T follicular helper cell (primary cell): ENCODE measurements at places on chromosomes 12 and 14.

DNA sequence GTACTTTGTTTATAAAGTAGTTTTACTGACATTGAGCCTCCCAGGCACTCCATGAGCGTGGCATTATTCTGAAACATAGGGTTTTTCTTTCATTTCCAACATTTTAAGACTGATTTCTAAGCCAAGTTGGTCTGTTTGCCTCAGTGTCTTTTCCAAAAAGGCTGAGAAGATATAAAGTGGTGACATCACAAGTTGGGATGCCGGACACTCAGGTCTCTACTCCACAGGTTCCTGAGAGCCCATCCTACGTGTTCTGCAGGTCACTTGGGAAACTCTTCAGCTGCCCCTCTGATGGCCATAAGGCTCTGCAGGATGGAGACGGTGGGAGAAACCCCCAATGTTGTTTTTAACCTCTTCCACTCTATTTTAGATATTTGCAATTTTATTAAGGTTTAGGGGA, 6.0 kb downstream of the RFX4 start:
- no peak for DNase-seq

DNA sequence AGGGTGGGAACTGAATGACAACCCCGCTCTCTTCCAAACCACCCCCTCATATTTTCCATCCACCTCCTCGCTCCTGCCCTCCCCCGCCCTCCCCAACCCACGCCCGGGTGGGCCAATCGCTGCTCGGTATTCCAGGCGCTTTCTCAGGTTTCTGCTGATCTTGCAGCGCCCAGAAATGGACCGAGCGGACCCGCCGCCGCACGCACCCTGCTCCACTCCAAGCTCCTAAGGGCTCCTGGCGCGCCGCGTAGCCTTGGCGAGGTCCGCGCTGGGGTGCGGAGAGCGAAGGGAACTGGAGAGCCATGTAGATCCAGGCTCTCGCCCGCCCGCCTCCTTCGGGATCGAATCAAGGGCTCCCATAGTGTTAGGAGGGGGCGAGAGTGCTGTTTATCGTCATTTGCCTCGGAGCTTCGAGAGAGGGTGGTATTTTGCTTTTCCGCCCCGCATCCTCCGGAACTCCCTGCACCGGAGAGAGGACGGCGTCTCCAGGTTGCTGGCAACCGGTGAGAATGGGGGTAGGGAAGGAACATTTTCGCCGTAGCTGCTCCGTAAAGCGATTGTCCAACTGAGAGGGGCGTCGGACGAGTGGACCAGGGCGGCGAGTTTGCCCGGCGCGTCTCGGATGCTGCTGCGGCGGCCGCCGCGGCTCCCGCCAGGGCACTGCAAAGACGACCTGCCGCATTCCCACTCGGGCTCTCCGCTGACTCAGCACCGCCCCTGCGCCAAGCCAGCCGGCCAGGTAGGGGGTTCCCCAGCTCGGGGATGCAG, at the start of gene KCNA1:
KCNA1 (plus strand) TSS at position 172 of the 768 bp plus-strand sequence. CDS start 1,474 bp downstream, outside the sequence.
- DNase-seq, result no peak

DNA sequence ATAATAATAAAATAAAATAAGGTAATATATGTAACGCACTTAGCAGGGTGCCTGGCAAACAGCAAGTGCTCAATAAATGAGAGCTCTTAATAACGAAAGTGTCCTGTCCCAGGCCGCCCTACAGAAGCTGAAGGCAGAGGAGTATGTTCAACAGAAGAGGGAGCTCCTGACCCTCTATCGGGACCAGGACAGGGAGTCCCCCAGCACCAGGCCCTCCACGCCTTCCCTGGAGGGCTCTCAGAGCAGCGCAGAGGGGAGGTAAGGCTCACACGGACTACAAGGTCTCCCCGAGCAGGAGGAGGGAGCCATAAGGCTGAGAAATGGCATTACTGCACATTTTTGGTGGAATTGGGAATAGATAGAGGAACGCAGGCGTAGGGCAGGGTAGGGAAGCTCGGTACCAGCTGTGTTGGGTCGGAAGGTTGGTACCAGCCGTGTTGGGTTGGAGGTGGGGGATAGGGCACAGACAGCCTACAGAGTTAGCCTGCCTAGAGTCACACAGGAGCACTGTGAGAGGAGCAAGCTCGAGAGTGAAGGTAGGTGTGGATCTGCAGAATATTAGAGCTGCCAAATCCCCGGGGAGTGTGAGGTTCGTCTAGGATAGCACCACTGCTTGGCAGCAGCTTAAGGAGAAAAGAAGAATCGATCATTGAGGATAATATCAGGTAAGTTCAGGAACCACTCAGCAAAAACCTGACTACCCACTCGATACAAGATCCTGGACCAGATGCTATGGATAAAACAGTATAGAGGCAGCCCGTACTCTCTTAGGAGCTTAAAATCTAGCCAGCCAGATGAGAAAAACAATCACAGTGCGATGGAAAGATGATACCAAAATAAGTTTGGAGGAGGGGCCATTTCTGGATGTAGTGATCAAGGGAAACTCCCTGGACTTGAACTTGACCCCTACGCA, 15.3 kb downstream of the TNFRSF1A start:
- DNase-seq, result no peak

GRCh38 chr12:3542911-3543310, 51.9 kb downstream of the PRMT8 start:
- DNase-seq, result no peak

- no peak for DNase-seq
Measured at GRCh38 chr12:82832096-82832495, 145.4 kb downstream of the TMTC2 start.

DNA sequence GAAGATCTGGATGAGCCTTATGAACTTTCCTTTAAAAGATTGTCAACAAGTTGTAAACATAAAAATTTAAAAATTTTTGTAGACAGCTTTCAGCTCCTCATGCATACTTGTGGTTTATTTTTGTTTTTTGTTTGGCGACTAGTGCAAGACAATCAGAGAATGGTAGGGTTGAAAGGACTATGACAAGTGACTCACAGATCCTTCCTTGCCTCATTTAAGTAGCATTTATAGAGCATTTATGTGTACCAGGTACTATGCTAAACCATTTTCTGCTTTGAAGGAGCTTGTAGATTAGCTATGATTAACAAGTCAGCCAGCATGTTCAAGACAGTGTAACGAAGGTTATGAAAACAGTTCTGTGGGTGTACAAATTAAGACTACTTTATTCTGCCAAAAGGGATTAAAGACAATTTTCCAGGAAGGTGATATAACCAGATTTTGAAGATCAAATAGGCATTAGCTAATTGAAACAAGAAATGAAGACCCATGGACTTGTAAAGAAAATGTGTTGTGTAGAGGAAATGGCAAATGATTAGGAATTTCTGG, 122.0 kb downstream of the PCNX1 start:
- no peak for DNase-seq

DNA sequence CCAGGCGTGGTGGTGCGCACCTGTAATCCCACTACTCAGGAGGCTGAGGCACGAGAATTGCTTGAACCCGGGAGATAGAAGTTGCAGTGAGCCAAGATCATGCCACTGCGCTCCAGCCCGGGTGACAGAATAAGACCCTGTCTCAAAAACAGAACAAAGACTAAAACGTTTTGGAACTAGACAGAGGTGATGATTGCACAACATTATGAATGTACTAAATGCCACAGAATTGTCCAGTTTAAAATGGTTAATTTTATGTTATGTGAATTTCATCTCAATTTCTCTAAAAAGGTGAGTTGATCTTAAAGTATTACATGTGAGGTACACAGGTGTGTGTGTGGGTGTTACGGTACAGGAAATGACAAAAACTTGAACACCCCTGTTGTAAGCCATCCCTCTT, 16.5 kb downstream of the P2RX4 start:
- DNase-seq, result no peak

DNA sequence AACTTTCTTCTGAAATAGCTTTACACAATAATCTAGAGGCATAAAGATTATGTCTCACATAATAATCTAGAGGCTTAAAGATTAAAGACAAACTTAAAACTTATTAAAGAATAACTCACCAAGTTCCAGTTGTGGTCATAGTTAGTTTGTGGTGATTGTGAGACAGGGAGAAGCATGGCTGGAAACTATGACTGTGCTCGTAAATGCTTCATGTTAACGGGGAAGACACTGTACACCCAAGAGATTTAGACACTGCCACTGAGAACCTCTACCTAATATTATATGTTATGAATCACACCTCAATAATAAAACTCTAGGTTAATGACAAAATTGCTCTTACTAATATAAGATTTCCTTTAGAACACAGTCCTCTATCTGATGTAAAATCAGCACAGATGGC, 541.6 kb downstream of the TMEM121 start:
- DNase-seq, result no peak

GRCh38 chr14:88599761-88600439, 37.1 kb downstream of the ZC3H14 start:
- no peak for DNase-seq

GRCh38 chr14:95303552-95303951, 16.2 kb downstream of the CLMN start:
- DNase-seq, result no peak

GRCh38 chr12:10158406-10158805, 13.5 kb downstream of the OLR1 start:
- DNase-seq, result no peak

DNA sequence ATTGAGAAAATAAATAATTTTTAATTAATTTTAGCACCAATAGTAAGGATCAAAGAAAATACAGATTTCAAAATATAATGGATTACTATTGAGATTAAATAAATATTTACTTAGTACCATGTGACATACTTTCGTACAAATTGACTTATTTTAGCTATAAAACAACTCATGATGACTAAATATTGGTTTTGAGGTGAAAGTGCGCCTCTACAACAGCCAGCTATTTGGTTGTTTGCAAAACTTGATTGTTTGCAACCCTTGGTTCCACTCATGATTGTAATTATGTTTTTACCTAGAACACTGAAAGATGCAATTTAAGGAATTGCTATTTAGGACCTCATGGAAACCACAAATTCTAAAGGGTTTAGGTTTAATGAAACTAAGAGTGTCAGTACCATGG, 51.9 kb upstream of the PPM1H start:
- DNase-seq, result no peak

DNA sequence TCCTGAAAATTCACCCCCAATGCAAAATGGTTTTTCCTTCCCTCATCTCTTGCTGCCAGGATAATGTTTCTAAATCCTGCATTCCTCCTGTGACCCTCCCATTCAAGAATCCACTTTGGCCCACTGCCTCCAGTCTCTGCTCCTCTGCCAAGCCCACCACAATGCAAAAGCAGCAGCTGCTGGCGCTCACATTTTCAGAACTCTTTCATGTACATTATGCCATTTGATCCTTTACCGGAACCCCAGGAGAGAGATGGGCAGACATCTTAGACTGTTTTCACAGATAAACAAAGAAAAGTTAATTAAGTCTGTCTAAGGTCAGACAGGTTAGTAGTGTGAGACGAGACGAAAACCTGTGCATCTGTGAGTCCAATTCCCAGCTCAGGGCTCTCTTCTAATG, 12.9 kb downstream of the LRIG3 start:
- DNase-seq, result no peak

- DNase-seq, result no peak
Measured at GRCh38 chr12:105431537-105432100, 101.1 kb downstream of the C12orf75 start.

- no peak for DNase-seq
Measured at GRCh38 chr14:90402016-90402415, 5.2 kb downstream of the CALM1 start.

DNA sequence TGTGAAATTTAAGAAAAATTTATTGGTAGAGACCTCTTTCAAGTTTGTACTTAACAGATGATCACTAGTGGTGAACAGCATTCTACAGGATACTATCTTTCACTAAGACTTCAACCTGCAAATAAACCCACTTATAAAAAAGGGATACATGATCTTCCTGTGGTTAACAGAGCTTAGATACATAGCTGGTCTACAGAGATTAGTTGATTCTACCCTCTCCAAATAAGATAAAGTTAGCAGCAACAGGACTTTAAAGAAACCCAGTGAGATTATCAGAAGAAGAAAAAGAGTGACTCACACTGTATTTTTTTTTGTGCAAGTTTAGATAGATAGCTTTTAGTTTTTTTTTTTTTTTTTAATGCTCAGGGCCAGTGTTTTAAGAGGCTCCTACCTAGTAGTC, 34.5 kb downstream of the USP44 start:
- DNase-seq, result no peak

GRCh38 chr12:108594-108993, 42.0 kb downstream of the IQSEC3 start:
- no peak for DNase-seq

DNA sequence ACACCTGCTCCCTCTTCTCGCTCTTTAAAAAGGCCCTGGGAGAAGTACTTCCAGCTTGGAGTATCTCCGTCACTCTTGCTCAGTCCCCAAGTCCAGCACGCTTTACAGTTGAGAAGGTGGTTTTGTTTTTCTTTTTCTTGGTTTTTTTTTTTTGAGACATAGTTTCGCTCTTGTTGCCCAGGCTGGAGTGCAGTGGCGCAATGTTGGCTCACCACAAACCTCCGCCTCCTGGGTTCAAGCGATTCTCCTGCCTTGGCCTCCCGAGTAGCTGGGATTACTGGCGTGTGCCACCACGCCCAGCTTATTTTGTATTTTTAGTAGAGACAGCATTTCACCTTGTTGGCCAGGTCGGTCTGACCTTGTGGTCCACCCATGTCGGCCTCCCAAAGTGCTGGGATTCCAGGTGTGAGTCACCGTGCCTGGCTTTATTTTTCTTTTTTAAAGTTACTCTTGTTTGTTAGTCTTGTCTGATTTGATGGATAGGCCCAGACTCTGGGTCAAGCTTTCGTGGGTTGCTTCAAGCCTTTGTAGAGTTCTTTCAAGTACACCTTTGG, 1.9 kb downstream of the TDRD9 start:
- no peak for DNase-seq

DNA sequence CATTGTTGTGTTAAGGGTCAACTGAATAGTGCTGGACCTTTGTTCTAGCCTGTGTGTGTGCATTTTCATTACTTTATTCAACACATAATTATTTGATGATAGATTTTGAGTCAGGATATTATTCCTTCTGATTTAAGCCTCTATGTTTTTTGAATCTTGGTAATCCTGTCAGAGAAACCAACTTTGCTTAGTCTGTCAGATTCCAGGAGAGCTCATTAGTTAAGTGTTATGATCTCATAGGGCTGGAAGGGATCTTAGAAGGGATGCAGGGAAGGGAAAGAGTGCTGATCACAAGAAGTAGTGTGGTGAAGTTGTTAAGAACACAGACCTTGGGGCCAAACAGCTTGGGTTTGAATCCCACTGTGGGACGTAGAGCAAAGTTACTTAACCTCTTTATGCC, 52.9 kb downstream of the SCN8A start:
- DNase-seq, result no peak

GRCh38 chr14:75515629-75515996, 6.7 kb upstream of the BATF start:
- no peak for DNase-seq

- DNase-seq, result no peak
Measured at GRCh38 chr14:85421186-85421877, 108.6 kb upstream of the FLRT2 start.

DNA sequence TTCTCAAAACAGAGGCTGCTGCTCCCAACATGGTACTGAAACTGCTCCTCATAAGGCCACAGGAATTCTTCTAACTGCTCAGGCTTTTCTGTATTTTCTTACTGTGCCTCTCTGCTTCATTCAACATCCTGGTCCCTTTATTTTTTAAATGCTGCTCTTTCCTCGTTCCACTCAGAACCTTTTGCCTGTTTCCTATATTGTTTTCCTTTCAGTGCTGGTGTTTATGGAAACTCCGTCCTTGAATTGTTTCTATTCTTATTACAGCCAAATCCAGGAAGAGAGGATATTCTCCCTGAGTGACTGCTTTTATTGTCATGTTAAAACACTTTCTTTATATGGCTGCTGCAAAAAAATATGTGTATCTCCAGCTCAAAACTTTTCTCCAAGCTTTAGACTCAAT, 173.0 kb upstream of the E2F7 start:
- no peak for DNase-seq

GRCh38 chr12:16272222-16272621, 5.3 kb downstream of the SLC15A5 start:
- DNase-seq, result no peak

- DNase-seq, result no peak
Measured at GRCh38 chr12:115774148-115774895, 503.2 kb downstream of the MED13L start.
